ENCODE measurements at places on chromosomes 13 and 19.

GRCh38 chr19:16628183-16628983 is at the start of gene MED26:
Gene MED26, minus strand, starts transcription at chr19:16628204. Its CDS starts 261 bp downstream, at chr19:16627943.
- DNase-seq = peak; percentile 94

DNA sequence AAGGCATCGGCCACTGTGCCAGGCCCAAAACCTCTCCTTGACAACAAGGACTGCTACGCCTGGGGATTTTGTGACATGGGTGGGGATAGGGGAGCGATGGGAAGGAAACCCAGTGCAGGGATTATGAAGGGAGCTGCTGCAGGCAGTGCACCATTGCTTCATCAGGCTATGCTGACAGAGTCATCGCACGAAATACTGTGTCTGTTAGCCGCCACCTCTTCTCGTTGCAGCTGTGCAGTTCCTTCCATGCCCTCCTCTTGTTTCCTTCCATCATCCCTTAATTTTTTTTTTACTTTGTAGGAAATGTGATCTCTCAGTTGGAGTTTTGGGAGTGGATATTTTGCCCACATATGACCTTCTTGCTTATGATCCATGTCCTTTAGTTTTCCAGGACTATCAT is 178.7 kb downstream of the RFC3 start:
- DNase-seq = no peak

DNA sequence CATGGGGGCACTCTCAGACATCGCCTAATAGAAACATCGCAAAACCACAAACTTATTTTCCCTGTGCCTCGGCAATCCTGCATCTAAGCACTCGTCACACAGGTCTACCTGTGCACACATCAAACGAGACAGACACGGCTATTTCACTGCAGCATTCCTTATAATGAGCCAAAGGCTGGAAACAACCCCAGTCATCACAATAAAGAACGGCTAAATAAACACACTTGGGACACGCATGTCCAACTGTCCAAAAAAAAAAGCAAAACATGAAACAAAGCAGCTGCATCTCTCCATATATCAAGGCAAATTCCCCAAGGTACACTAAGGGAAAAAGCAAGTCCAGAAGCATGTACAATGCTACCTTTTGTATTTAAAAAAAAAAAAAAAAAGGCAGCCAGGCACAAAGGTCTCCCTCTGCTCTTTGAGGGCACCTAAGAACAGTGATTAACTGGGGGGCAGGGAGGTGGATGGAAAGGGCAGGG is 27.2 kb upstream of the CCNP start:
- peak; percentile 40 for DNase-seq

GRCh38 chr13:110259651-110260050 is 47.3 kb downstream of the COL4A1 start:
- DNase-seq = no peak

- DNase-seq = no peak
Observed at GRCh38 chr13:75129331-75129730, 352.6 kb downstream of the TBC1D4 start.

GRCh38 chr13:82800391-82800790 is 1081.9 kb downstream of the SLITRK1 start:
- DNase-seq = no peak

GRCh38 chr13:51924756-51925544 is 63.2 kb downstream of the CCDC70 start:
- DNase-seq = no peak

DNA sequence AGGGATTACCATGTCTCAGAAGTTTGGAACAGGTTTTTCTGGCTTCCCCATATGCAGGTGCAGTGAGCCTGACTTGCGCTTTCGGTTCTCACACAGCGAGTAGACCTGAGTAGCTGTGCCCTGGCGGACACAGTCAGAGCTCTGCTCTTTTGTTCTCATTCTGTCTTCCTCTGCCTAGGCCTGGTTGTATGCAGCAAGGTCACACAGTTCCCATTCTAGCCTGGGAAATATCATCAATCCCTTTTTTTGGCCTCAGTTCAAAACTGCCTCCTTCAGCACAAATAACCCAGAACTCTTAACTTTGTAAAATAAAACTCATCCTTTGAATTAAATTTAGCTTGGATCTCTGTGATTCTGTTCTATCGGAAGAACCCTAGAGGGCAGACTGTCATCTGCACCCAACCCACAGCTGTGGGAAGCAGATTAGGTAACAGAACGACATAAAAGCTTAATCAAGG is 10.2 kb downstream of the OXGR1 start:
- DNase-seq = peak; percentile 94

DNA sequence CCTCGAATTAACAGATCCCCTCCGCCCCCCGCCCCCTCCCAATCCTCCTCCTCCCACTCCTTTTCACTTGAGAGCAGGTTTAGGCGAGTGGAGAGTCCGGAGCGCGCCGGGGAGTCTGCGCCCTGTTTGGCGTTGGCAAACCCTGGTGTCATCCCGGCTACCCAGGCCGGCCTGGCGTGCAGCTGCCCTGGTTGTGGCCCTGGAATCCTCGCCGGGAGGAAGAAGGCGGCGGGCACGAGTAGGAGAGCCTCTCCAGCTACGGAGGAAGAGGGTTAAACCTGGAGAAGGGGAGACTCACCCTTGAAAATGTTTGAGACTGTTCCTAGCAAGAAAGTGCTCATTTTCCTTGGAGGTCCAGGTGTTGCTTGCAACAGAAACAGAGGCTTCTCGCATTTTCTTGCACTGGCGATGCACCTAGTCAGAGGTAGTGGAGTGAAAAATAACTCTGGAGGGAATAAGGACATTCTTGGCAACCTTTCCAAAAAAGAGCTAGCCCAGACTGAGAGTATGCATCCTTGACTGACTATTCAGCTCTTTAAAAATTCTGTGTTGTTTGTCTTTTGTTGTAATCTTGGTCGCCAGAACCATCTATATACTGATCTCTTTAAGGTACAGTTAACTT is 1.3 kb upstream of the SOX21 start:
- DNase-seq = peak; percentile 53

- DNase-seq = no peak
Observed at GRCh38 chr19:42487032-42487797, 41.1 kb downstream of the CEACAM1 start.

DNA sequence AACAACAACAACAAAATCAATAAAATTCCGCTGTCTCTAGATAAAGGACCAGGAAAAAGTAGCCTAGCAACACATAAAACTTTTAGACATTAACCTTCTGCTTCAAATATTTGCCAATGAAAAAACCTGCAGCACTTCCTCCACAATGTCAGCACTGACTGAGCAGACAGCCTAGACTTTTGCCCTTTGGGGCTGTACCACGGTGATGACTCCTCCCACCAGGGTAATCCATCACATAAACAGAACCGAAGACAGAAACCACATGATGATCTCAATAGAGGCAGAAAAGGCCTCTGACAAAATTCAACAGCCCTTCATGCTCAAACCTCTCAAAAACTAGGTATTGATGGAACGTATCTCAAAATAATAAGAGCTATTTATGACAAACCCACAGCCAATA is 30.2 kb upstream of the TRPC4 start:
- no peak for DNase-seq
